Urothelium cell line (cell line): ENCODE measurements at places on chromosomes 4 and X.

GRCh38 chr4:183808097-183808456 lies 97.0 kb upstream of the STOX2 start:
- DNase-seq, result no peak

- DNase-seq, result no peak
Observed at GRCh38 chr4:105843941-105844340, 51.3 kb upstream of the NPNT start.

DNA sequence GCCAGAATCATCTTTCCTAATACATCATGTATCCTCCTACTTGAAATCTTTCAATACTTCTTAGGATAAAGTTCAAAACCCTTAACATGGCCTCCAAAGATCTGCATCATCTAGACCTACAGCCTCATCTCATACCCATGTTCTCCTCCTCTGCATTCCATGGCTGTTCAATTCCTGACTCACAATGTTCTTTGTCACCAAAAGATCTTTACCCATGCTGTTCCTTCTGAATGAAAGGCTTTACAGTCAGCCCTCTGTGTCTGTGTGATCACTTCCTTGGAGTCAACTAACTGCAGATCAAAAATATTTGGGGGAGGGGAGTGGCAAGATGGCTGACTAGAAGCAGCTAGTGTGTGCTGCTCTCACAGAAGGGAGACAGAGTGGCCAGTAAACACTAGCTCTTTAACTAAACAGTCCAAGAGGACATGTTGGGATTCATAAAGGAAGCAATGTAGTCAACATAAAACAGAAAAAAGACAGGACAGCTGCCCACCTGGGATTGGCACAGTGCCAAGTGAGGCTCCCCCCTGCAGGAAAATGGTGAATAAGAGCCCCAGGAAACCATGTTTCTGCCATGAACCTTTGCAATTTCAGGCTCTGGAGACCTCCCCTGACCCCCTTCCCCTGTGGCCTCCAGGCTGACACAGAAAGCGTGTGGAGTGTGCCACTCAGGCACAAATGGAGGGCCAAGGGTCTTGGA lies 31.9 kb downstream of the CBR4 start:
- peak; percentile 17 for DNase-seq

- peak; percentile 47 for DNase-seq
Observed at GRCh38 chr4:187209921-187210613, 486.4 kb upstream of the FAT1 start.

DNA sequence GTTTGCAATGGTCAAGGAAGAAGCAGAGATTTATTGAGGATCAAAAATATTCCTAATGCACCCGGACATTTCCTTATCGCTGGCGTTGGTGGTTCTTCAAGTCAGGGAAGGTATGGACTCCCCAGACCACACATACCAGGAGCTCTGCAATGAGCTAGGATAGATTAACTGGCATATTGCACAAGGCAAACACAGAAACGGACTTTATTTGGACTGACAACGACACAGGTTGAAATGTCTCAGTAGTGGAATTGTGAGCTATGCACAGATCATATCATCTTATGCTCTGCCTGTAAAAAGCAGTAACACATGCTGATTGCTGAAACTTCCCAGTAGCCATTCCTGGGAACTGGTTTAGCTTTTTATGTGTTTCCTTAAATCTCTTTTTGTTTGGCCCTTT lies 1.7 kb downstream of the TSPAN7 start:
- no peak for DNase-seq

DNA sequence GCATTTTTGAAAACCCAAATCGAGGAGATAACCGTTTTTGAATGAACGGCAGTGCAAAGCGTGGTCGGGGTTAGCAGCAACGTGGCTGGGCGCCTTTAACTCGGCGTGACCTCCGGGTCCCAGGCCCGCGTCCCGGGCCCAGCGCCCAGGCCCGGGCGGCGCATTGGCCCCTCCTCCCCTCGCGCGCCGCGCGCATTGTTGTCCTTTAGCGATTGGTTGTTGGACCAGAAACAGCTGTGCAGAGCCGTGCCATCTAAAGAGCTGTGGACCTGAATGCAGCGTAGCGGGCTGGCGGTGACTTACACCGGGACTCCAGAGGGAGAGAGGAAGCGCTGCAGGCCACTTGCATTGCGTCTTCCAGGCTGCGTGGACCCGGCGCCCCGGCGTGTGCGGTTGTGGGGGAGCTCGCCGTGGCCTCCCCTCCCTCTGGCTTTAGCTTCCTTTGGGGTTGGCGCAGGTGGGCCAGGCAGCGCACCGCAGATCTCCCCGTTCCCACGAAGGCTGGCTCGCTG lies at the start of gene STOX2:
Gene STOX2, plus strand, starts transcription at position 227 of the 512 bp plus-strand sequence. CDS start 1,484 bp downstream, outside the sequence.
- DNase-seq, result no peak

GRCh38 chrX:21843179-21843578 lies 3.8 kb downstream of the MBTPS2 start:
- no peak for DNase-seq

- DNase-seq, result no peak
Observed at GRCh38 chrX:17674601-17675000, 62.7 kb upstream of the SCML1 start.

- DNase-seq, result no peak
Observed at GRCh38 chr4:178174756-178175155, 732.5 kb upstream of the AGA start.

- no peak for DNase-seq
Observed at GRCh38 chrX:85111347-85111746, 107.7 kb downstream of the APOOL start.

DNA sequence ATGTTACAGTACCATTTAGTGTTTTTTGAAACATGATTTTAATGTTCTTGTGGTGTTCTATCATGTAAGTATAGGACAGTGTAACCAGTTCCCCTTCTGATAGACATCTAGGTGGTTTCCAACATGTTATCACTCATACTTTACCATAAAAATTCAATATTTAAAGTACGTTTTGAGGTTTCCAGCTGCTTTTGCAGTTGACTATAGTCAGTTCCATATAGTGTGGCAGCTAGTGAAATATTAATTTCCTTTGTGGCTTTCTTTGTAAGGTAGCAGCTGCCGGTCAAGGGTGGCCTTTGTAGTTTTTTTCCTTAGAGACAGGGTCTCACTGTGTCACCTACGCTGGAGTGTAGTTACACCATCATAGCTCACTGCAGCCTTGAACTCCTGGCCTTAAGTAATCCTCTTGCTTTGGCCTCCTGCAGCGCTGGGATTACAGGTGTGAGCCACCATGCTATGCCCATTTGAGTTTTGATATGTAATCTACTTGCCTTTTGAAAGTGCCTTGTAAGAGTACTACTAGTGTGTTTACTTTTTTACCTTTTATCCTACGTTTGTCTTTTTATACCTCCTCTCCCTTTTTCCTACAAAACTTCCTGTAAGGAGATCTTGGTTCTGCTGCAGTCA lies 63.0 kb downstream of the ARHGAP10 start:
- DNase-seq, result no peak

GRCh38 chr4:891747-892146 lies 40.4 kb downstream of the GAK start:
- DNase-seq, result no peak

GRCh38 chr4:154559494-154560418 lies 3.1 kb upstream of the FGB start:
- DNase-seq, result peak; percentile 46

GRCh38 chr4:31104577-31104976 lies 384.4 kb downstream of the PCDH7 start:
- DNase-seq, result no peak

DNA sequence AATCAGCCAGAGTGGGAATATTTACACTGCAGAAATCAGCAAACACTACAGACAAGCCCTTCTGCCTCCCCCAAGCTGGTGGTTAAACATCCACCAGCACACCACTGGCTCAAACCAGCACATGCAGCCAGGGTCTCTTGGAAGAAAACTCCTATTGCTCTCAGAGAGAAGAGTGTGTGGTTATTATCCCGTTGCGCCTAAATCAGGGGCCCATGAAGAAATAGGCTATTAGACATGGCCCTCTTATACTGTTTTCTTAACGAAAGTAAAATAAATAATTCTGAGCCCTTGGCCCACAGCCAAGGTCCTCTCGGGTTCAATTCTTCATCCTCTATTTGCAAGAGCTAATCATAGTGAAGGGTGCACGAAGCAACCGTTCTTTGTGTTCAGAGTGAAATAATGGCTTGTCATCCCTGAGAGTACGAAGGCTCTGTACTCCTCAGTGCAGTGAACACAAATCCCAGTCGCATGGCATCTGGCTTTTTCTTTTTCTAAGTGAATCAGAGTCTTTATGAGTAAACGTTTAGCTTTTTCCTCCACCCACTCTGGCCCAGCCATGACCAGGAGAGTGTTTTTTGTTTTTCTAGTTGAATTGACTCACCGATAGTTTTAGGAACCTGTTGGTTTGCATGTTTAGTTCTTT lies 33.4 kb upstream of the RBM47 start:
- DNase-seq, result peak; percentile 30

- DNase-seq, result no peak
Observed at GRCh38 chr4:183657564-183657963, 1.4 kb downstream of the RWDD4 start.

GRCh38 chrX:49162620-49163019 lies at the start of gene MAGIX:
Gene MAGIX (plus strand): TSS chrX:49162758. CDS start chrX:49162890, 132 bp downstream.
- DNase-seq, result no peak

- no peak for DNase-seq
Observed at GRCh38 chr4:114384629-114385028, 214.0 kb upstream of the UGT8 start.

- DNase-seq, result no peak
Observed at GRCh38 chr4:163618845-163619244, 124.4 kb downstream of the TMA16 start.

DNA sequence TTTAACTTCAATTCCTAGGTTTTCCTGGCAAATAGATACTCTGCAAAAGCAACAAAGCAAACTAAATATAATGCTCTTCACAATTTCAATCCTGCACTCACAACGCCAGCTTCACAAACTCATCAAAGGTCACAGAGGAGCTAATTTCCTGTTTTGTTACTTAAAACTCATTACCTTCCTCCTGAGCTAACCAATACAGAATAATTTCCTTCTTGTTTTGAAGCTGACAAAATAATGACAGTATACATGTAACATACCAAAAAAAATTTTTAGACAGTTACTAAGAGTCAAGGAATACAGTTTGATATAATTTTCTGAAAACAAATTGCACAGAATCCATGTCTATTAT lies 17.9 kb downstream of the CNOT6L start:
- DNase-seq, result no peak

- DNase-seq, result no peak
Observed at GRCh38 chrX:698206-698605, 67.6 kb downstream of the SHOX start.

GRCh38 chr4:185912779-185913178 lies 100.8 kb upstream of the SORBS2 start:
- no peak for DNase-seq

DNA sequence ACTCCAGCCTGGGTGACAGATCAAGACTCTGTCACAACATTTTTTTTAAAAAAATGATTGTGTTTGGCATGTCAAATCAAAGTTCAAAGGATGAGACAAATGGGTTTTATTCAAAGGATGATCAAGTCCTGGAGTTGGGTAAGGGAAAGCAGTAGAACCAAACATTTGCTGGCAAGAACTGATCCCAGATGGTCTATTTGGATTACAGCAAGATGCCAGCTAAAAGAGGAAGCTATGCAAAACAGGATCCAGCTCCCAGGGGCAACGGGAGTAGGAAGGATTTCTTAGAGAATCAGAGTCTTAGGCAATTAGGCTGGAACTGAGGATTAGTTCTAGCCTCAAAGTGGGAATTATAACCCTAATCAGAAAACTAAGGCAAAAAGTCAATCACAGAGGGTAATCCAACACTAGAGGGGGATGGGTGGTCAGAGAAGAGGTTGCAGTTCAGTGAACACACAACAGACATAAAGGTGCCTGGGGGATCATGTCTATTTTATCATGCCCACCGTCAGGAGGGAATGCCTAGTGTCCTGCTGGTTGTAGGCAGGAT lies 133.0 kb upstream of the PLS3 start:
- no peak for DNase-seq

DNA sequence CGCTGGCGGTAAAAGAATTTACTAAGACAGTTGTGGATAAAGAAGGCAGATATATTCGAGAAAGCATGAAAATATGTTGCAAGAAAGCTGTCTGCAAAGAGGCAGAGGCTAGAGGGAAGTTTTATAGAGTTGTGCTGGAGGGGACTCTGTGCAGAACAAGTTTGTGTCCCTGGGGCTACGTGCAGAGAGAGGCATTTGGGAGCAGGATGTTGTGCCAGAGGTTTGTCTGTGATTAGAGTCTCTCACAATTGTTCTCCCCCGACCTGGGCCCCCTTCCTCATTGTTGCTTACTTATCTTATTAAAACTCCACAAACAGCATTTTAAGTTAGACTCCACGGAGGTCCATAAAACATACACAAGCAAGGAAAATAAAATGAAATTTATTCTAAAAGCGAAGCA lies 831.3 kb downstream of the NLGN4X start:
- DNase-seq, result no peak

DNA sequence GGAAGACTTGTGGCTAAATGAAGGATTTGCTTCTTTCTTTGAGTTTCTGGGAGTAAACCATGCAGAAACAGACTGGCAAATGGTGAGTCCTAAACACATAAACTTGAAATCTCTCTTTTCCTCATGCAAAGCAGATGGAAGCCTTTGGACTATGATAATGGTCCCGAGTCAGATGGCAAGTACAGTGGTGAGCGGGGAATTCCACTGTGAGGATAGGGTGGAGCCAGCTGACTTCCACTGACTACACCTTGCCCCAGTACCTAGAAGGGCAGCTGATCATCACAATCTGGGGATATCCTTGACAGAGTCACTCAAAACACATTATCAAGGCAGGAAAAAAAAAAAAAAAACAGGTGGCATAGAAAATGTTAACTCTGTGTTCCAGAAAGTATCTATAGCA lies 34.3 kb downstream of the ENPEP start:
- no peak for DNase-seq

DNA sequence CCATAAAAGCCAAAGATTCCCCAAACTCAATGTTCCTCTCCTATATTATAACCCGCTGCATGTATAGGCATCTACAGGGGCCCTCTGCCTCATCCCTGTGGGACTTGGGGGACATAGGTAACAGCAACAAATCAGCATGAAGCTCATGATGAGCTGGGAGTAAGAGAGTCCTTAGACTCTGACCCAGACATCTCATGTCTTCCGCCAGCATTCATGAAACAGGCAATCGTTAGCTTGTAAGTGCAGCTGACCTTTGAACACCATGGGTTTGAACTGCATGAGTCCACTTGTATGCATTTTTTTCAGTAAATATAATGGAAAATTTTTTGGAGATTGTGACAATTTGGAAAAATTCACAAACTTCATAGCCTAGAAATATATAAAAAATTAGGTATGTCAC lies 10.4 kb upstream of the SCOC start:
- no peak for DNase-seq

GRCh38 chr4:170374770-170375169 lies 285.0 kb upstream of the AADAT start:
- no peak for DNase-seq
